ENCODE measurements at places on chromosomes 11 and 22.

- no peak for DNase-seq
Measured at GRCh38 chr22:48844056-48844675, 983.5 kb downstream of the BRD1 start.

DNA sequence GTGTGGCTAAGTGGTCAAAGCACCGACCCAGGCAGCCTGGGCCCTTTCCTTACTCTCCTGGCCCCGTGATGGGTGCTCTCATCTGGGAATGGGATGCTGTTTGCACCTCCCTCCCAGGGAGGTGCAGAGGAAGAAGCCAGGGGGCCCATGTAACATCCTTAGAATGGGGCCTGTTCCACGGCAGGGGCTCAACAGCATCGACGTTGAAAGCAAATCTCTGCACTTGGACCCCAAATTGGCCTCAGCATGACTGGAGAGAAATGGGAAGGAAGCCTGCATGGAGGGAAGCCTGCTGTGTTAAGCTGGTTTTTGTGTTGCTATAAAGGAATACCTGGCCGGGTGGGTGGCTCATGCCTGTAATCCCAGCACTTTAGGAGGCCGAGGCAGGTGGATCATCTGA lies 1288.4 kb downstream of the TBC1D22A start:
- no peak for DNase-seq

GRCh38 chr22:17946662-17947367 lies 77.5 kb downstream of the MICAL3 start:
- DNase-seq = no peak

DNA sequence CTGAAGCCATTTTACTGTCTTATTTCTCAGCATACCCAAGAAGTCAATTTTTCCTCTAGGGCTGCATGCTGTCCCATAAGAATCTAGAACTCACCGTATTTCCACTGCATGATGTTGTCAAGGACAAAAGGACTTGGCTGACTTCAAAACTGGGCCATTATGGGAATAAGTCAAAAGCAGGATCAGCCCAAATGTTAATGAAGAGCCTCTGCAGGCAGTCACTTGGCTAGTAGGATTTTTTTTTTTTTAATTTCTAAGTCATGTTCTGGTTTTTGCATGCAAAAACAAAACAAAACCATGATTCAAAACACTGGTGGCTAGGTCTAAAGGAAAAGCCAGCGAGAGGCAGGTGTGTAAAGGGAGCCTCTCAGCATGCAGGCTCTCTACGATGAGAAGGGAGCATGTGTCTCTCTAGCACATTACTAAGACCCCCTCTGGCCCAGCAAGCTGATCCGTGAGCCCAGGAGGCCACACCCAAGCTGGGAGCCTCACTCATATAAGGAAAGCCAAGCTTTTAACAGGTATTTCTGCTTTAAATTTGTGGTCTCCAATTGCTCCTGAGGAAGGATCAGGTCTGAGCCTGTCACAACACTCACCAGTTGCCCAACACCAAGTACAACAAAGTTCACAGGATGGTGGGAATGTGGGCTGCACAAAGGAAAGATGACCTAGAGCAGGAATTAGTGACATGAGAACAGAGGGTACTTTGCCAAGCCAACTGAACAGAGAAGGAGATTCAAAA lies 21.4 kb upstream of the STK33 start:
- no peak for DNase-seq

DNA sequence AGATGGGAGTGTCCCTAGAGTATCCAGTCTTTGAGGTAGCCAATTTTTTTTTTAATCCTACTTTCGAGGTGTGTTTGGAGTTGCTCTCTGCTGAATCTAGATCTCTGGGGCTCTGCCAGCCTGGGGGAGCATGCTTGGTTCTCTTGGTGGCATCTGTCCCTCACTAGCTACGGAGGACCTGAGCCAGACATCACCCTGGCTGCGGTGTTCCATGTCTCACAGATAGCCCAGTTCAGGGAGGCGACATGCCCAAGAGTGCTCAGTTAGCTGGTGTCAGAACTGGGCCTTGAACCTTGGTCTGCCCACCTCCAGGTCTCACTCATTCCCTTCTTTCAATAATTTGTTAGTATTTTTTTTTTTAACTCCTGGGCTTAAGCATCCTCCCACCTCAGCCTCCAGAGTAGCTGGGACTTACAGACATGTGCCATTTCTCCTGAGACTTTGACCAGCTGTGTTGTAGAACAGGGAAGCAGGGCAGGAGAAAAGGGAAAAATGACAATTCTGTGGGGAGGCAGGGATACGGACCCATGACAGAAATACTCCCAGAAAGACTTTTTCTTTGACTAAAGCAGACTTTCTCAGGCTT lies 621 bp downstream of the HMOX1 start:
- DNase-seq = no peak

DNA sequence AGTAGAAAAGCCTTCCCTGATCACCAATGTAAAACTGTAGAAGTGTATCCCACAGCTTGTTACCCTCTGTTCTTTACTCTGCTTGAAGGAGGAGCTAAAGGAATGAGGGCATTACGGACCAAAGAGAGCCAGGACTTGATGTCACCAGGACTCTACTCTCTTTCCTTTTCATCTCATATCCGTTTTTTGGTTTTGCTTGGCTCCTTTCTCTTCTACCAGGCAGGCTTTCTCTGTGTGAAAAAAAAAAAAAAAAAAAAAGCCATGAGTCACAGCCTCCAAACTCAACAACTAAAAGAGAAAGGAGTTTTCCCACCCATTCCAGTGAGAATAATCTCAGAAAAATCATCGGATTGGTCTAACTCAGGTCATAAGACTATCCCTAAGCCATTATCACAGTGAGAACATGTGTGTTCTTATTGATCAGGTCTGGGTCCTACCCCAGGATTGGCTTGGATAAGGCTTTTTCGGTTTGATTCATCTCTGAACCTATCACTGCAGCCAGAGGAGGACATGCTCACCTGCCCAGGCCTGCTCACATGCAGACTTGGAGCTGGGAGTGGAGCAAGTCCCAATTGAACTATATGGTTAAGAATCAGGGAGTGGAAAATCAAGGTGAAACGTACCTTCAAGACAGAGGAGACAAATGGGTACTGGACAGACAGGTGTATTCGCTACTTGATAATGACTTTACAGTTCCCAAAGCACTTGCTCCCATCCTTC lies 19.4 kb upstream of the LRRC55 start:
- no peak for DNase-seq

DNA sequence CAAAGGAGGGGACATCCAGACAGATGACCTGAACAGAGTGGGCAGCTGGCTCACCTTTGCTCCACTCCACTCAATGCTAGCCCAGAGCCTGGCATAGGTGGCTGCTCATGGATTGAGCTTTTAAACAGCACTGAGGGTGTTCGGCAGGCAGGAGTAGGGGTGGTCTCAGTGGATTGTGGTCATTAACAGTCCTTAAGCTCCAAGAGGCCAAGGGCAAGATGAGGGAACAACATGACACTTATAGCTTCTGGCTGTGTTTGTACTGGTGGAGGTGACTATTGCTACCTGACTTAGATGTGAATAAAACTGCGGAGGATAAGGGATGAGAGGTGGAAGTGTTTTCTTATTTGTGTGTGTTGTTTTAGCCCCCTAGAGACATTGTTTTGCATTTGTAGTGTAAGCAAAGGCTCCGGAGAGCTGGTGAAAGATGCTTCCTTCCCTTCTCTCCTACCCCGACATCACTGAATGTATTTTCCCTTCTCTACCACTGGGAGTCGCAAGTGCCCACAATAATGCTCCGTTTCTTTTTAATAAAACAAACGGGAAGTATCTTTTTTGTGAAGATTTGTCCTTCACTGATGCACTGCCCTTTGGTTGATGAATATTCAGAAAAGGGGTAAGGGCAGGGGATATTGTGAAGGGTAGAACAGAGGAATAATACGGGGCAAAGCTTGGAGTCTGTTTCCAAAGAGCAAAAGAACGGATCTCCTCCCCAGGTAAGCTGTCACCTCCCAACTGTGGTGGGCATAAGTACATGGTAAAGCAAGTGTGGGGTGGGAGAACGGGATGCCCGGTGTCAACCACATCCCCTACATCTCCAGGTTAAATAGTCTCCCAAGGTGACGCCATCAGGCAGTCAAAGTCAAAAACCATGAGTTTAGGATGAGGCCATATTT lies 27.5 kb upstream of the MTNR1B start:
- DNase-seq = peak; percentile 57

DNA sequence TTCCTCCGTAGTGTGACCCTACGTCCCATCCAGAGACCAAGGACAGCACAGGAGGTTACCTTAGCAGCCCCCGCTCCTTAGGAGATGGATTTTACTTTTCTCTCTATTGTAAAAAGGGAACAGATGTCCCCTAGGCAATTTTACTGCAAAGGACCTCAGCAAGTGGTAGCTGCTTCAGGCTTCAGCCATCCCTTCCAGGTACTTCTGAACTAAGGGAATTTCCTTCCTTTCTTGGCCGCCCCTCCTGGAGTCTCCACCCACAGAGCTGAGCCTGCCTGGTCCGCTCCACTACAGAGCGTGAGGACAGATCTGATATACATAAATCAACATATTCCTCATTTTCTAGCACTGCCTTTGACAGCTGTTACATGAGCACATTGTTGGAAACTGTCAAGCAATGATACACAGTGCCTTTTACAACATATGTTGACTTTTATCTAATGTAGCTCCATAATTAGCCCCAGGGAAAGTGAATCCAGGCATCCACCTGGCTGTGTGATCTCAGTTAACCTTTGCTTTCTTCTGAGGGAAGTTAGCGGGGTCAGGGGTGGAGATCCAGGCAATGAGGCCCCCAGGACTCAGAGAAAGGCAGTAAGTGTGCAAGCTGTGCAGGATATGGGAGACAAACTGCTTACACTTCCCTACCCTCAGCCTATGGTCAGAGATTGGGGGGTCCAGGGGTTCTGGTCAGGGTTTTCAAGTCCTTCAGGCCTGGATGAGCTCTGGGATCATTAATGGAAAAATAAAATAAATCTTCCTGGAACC lies 51.9 kb downstream of the SPATA19 start:
- no peak for DNase-seq

DNA sequence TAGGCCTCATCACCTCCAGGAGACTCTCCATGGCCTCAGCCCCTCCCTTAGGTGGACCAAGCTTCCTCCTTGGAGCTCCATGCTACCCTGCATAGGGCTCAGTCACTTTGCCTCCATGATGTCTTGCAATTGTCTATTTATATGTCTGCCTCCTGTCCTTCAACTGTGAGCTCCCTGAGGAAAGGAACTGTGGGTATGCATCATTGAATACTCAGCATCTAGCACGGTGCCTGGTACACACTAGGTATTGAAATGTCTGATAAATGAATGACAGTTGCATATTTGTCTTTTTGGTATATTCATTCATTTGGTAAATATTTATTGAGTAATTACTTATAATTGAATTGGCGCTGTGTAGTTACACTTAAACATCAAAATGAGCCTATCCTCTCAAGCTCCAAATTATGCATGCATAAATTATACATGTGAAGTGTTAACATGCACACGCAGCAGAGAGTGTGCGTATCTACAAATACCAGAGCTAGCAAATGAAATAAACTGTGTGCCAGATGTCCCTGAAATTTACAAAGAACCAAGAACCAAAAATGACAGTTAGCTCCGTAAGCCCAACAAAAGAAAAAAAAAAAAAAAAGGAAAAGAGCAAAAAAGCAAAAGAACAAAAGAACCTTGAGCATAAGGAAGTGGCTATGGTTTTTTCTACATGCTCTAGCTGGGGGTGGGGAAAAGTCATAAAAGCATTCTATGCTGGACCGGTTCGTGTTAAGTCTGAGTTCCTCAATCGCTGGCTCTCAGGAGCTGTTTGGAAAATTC lies 25.2 kb downstream of the GRAP2 start:
- DNase-seq = no peak

GRCh38 chr11:75560644-75561043 lies 1.4 kb upstream of the SERPINH1 start:
- DNase-seq = no peak

DNA sequence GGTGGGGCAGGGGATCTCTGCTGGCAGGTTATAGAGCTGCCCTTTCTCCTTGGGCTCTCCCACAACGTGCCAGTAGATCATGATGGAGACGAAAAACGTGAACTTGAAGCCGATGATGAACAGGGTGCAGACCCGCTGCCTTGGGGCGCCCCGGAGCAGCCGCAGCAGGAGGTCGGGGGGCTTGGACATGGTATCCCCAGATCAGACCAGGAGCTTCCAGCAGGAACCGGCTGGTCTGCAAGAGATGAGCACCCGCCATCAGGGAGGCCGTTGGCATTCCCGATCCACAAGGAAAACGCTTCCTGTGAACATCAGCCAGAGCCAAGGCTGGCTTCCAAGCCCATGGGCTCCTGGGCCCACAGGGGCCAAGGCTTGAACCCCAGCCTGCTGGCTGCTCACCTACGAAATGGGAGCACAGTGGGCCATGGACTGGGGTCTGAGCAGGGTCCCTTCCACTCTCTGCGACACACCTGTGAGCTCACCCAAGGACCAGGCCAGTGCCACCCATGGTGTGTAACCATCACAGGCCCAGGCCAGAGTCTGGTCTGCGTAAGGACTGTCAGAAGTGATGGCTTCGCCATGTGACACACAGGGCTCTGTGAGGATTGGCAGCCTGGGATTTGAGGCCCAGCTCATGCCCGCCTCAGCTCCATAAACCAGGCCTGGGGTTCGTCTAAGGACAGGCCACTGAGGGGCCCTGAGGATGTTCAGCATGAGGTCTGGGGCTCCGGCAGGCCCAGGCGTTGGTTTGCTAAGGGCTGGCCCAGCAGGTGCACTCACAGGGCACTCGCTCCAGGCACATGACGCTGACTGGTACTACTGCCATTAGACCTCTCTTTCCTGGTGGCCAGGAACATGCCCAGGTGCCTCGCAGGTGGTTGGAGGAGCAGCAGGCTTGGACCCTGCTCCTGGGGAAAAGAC lies 26.6 kb downstream of the A4GALT start:
- no peak for DNase-seq

GRCh38 chr22:25554238-25554671 lies 10.2 kb upstream of the GRK3 start:
- DNase-seq = no peak
